ENCODE measurements at places on chromosomes 7 and 10.

DNA sequence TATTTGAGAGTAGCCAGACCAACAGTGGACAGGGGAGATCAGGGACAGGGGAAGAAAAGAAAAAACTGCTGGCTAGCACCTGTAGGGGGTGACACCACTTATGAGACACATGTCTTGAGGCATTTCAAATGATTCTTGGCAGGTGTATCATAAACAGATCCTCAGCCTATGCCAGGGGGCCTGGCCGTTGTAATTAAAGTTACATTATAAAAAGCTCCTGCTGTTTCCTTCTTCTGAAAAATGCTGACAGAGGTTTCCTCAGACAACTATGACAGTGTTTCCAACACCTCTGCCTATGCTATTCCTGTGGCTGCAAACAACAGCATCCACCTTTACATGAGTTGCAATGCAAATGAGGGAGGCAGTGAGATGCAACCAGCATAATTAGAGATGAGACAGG is 281.0 kb upstream of the PTER start:
- DNase-seq = no peak

DNA sequence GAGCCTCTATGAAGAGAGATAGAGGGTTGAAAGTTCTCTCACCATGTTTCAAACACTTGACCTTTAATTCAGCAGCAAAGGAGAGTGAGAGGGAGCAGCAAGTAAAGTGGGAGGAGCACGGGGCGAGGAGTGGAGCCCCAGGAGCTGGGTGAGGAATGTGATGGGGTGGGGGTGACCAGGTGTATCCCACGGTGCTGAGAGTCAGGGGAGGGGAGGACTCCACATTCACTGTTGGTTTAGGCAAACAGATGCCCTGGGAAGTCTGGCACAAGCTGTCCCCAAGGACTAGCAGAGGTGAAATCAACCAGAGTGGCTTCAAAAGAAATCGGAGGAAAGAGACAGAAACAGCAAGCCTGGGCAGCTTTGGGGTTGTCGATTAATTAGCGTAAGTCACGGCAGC is 101.8 kb upstream of the PITRM1 start:
- no peak for DNase-seq

DNA sequence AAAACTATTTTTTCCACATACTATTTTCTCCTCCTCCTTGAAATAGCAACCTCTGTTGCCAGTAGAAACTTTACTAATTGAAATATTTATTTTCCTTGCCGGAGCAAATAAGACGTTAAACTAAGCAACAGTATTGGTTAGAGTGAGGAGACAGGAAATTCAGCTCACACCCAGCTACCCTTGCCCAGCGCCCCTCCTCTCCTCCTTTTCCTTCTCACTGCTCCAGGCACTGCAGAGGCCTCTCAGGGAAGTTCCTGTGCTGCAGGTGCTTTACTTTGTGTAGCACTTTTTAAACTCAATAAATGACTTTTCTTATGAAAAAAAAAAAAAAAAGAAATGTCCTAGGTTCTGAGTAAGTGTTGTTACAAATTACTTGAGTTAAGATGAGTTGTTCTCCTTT is 134.0 kb downstream of the SEMA3E start:
- no peak for DNase-seq

DNA sequence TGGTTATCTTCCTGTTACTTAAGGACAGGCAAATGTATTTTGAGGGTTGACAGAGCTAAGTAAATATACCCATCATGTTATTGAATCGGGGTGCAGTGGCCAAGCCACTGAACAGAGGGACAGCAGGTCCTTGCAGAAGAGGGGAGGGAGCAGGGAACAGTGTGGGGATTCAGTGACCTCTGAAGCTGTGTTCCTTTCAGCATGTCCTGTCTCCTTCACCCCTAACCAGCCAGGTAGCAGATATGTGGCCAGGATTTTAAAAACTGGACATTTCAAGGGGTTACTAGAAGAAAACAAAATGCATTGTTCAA is 12.7 kb downstream of the ANK3 start:
- DNase-seq = no peak

- DNase-seq = no peak
Observed at GRCh38 chr10:17143055-17143690, 13.6 kb upstream of the CUBN start.

- no peak for DNase-seq
Observed at GRCh38 chr10:29540016-29540415, 94.8 kb downstream of the SVIL start.

DNA sequence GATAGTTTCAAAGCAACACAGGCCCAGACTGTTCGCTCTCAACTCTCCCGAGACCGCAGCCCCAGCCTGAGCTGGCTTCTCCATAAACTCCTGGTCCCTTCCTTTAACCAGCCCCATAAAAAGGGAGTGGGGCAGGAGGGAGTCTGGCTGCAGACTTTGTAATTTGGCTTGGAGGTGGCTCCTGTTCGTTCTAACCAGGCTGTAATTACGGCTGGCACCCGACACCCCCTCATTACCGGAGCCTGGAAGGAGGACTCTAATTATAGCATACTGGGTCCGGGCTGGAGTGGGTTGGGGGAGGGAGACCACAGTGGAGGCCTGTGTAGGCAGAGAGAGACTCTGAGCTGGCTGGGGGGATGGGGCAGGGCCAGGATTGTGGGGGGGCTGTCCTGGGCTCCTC is 49.7 kb downstream of the UNC5B start:
- DNase-seq = no peak

GRCh38 chr7:80770675-80771081 is 132.2 kb downstream of the CD36 start:
- DNase-seq = no peak

DNA sequence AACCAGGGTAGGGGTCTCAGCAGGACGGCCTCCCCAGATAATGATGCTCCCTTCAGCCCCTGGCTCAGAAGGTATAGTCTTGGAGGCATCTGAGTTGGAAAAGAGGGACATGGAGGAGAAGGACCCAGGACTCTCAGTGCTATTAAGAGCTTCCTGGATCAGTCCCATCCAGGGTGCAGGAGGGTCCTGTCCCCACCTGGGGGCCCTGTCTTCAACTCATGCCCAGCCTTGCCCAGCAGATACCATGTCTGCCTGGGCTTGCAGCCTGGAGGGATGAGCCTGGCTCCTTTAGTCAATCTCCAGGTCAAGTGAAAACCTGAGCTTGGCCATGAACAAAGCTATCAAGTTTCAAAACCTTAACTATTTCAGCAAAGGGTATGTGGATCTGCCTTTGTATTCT is 67.6 kb downstream of the PRTFDC1 start:
- no peak for DNase-seq

- no peak for DNase-seq
Observed at GRCh38 chr10:114576132-114576487, 82.0 kb downstream of the ABLIM1 start.

DNA sequence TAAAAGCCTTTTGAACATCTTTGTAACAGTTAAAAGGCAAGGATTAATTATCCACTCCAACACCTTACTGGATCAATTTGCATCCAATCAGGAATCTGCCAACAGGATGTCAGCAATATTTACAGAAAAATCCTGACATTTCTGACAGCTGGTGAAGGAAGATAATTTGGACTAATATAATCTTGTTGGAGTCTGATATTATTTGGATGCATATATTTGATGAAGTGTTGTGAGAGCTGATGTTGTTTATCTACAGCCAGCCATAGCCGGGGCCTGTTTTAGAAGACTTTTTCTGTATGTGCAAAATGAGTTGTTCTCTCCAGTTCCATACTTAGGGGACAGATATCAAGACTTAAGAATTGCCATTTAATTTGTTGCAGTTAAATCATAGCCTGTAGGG is 91.1 kb downstream of the GPR37 start:
- no peak for DNase-seq

DNA sequence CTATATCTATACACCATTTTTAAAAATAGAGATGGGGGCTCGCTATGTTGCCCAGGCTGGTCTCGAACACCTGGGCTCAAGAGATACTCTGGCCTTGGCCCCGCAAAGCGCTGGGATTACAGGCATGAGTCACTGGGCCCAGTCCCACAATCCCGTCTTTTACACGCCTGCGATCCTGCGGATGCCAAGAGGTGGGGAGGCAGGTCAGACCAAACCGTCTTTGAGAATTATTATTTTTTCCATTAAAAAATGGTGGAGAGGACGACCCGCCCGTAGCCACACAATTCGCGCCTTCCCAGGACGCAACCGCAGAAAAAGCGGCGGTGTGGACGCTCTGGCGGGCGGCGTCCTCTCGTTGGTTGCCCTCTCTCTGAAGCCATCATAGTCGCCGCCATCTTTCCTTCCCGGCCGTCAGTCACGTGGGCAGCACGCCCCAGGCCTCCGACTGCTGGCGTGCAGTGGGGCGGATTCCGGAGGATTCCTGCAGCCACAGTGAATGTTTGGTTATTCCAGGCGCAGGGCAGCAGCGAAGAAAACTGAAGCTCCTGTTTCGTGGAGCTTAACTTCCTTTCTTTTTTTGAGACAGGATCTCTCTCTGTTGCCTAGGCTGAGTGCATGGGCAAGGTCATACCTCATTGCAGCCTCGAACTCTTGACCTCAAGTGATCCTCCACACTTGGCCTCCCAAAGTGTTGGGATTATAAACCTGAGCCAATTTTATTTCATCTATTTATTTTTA is 9.9 kb upstream of the EPHB4 start:
- peak; percentile 94 for DNase-seq

DNA sequence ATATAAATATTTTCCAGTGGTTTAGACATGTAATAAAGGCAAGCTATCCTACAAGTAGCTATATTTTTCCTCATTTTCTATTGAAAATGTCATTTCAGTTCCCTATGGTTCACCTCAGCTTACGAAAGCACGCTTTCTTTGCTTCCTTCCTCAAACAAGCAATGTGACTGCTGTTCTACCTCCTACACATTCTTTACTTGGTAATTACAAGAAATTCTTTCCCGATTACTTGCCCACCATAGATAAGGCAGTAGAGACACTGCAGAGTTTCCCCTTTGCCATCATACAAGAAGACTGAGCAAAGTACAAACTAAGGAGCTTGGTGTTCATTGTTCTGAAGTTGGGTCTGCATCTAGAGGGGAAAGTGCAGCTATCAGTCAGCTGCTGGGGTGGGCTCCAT is 249.4 kb downstream of the CRPPA start:
- DNase-seq = no peak

DNA sequence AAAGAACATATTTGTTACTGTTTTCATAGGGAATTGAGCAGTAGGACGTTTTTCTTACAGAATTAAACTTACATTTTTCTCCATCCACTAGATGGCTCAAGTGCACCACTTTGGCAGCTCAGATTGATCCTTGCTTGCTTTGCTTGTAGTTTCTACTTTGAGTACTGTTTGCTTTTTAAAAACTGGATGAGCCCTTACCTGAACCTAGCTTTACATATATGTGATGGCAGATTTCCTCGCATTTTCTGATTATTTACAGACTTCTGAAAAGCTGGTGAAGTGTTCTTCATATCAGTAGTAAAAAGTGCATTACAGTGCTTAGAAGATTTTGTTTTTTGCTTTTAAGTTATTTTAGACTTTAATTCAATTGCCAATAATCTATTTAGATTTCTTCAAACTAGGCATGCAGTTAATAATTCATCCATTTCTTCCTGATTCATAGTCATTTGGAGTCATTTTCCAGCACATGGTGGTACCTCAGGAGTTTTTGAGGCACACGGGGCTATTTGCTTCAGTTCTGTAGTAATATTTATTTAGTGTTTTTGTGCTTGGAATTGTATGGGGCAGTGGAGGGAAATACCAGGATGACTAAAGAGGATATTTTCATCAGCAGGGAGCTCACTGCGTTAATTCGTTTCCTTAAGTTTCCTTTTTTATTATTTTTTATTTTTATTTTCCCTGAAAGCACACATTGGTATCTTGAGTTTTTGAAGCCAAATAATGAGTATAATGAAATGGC is 57.3 kb downstream of the MAPK8 start:
- DNase-seq = peak; percentile 69

DNA sequence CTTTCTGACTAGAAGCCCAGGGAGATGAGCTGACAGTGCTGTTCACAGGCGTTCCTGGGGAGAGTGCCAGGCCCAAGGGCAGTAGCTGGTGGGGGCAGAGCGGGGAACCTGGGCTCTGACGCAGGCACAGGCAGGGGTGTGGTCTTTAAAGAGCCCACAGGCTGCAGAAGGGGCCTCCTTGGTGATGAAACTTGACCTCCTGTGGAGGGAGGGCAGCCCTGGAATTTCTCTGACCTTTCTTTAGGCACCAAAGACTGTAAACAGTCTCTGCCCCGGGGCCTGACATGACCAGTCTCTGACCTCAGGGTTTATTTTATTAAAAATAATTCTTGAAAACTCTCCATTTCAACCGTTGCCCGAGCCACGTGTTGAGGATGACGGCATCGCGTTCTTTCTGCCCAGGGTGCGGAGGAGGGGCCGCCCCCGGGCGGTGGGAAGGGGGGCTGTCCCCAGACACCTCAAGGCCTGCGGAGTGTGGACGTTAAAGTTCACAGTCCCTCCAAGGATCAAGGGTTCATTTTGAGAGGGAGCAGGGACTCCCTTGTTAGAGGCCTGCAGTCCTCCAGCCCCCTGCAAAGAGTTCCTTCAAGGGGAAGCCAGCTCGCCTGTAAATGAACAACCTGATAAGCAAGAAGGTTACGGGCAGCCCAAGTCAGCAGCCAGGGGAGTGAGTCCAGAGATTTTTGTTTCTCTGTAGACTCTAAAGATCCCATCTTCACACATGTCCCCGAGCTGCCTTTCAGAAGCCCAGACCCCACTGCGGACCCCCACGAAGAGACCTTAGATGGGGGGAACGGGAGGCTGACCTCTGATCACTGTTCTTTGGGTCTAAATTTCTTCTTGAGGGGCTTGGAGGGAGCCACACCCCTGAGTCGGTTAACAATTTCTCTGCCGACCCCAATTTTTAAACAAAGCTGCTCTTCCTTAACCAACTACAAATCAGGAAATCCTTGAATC is 128.9 kb downstream of the VIPR2 start:
- DNase-seq = peak; percentile 92

Data from H4 (cell line).